Sigmoid colon (tissue), 7 donors: ENCODE measurements at places on chromosomes 12 and 14. TPM values are rescaled to one million over a fixed set of nuclear protein-coding genes. Genes with fewer than 3 reads are reported as not detected.

DNA sequence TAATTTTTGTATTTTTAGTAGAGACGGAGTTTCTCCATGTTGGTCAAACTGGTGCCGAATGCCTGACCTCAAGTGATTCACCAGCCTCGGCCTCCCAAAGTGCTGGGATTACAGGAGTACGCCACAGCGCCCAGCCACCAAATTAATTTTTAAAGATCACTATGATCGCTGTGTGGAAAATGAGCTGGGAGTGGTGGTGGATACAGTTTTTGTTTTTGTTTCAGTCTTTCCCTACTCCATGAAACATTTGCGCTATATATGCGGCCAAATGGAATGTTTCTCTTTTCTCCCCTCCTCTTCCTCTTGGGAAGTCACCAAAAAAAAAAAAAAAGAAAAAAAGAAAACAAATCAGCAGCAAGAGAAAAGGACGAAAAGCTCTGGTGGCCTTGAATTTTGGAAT, 20.8 kb upstream of the P2RX4 start:
- H3K27me3 ChIP-seq, result no peaks in the 10 kb centered on the region
- H3K36me3 ChIP-seq, result peaks cover 10% of the 10 kb centered on the region
- no peak overlapping the region for H3K27ac ChIP-seq
- H3K4me1 ChIP-seq, result no peaks in the 10 kb centered on the region

- DNase-seq, result peak; percentile 68
- peak overlapping the region; percentile 81 for H3K27ac ChIP-seq
- H3K4me3 ChIP-seq, result peak overlapping the region; percentile 72
These were observed 494 bp downstream of the TMTC3 start for GRCh38 chr12:88142610-88142991.

GRCh38 chr14:71005076-71005475, 97.8 kb downstream of the PCNX1 start:
- peaks cover 9% of the 10 kb centered on the region for H3K36me3 ChIP-seq
- no peak overlapping the region for H3K27ac ChIP-seq
- no peak for DNase-seq
- H3K27me3 ChIP-seq, result no peaks in the 10 kb centered on the region
- no peak overlapping the region for H3K4me3 ChIP-seq
- H3K4me1 ChIP-seq, result peaks cover 4% of the 10 kb centered on the region

- H3K27ac ChIP-seq, result no peak overlapping the region
- no peak for DNase-seq
- H3K36me3 ChIP-seq, result no peaks in the 10 kb centered on the region
- no peak overlapping the region for H3K4me3 ChIP-seq
- H3K4me1 ChIP-seq, result no peaks in the 10 kb centered on the region
These were observed 13.2 kb upstream of the MAP4K5 start for GRCh38 chr14:50545618-50546017.

DNA sequence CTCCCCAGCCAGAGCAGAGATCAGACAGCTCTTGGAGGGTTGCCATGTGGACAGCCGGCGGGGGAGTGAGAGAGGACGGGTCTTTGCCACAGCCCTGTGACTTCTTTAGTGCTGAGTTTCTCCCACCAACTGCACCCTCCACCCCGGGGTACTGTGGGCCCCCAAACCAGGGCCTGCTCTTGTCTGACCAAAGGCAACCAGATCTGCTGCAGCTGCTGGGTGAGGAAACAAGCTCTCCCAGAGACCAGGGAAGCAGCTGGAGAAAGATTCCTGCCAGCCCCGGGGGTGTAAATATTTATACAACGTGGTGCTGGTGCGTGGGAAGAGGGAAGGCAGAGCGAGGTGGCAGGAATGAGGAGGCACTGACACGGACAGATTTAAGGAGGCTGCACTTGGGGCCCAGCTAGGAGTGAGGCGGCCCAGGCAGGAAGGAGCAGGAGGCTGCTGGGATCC, 14.3 kb upstream of the ZFP36L1 start:
- no peak overlapping the region for H3K4me3 ChIP-seq
- no peaks in the 10 kb centered on the region for H3K36me3 ChIP-seq
- peaks cover 49% of the 10 kb centered on the region for H3K4me1 ChIP-seq
- peak; percentile 92 for DNase-seq

The ZNF385A gene
- polyA plus RNA-seq, result 7.0 TPM

DNA sequence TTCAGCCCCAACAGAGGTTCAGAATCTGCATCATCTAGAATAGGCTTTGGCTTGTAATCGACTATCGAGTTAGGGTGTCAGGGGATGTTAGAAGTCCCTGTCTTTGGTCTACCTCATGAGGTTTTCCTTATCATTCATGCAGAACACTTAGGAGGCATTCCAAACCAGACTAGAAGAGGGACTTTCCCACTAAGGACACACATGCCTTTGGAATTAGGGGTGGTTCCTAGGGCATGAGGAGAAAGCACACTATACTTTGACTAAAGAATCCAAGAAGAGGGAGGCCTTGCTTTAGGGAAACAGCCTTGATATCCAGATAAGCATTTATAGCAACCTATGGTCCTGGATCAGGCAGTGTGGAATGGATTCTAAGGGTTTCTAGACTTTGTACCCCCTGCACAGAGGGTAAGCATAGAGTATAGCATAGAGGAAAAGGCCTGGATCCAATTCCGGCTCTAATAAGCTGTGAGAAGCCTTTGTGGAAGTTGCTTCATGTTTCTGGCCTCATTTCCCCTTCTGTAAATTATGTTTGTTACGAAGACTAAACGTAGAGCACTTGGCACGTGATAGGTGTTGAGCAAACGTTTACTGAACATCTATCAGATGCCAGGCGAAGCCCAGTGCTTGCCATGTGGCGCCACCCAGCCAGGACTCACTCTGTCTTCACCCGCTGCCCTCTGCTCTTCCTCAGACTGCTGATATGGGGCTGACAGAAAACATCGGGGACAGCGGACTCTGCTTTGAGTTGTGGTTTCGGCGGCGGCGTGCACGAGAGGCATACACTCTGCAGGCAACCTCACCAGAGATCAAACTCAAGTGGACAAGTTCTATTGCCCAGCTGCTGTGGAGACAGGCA, 13.2 kb downstream of the ZNF219 start:
- peaks cover 33% of the 10 kb centered on the region for H3K36me3 ChIP-seq
- H3K27ac ChIP-seq, result peak overlapping the region; percentile 41
- no peak overlapping the region for H3K4me3 ChIP-seq
- peak; percentile 84 for DNase-seq
- H3K4me1 ChIP-seq, result peaks cover 24% of the 10 kb centered on the region

The ALX1 gene
- polyA plus RNA-seq, result not detected

DNA sequence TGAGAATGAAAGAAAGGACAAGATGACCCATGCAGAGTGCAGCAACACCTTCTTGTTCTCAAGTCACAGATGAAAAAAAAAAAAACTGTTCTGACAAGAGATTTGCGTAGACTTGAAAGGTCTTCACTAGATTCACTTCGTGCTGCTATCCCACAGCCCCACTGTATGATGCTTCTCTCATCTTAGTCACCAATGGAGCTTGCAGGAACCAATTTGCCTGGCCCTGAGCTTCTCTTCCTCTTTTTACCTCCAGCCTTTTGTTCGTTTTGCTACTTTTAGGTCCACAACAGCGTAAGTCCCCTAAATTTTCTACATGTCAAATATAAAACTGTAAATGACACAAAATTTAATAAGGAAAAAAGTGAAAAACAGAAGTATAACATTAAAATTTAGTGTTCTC, 107.9 kb upstream of the NAP1L1 start:
- H3K4me1 ChIP-seq, result no peaks in the 10 kb centered on the region
- no peak overlapping the region for H3K27ac ChIP-seq
- H3K4me3 ChIP-seq, result no peak overlapping the region
- H3K36me3 ChIP-seq, result no peaks in the 10 kb centered on the region
- H3K27me3 ChIP-seq, result no peaks in the 10 kb centered on the region

DNA sequence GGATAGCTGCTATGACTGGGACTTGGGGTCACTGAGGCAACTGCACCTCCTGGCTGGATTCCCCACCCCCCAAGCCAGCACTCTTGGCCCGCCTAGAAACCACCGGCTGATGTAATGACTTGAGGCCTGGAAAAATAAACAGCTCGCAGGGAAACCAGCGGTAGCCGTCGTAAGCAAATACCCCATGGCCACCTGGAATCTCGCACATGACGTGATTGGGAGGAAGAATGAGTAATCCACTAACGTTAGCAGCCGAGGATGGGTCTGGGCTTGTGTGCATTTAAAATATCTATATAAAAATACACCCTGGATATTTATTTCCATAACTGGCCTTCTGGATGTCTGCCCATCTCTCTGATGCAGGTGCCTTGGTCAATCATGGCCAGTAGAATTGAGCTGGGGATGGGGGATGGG, 120.1 kb downstream of the SMOC1 start:
- no peaks in the 10 kb centered on the region for H3K27me3 ChIP-seq
- no peaks in the 10 kb centered on the region for H3K4me1 ChIP-seq
- DNase-seq, result no peak
- no peak overlapping the region for H3K4me3 ChIP-seq

DNA sequence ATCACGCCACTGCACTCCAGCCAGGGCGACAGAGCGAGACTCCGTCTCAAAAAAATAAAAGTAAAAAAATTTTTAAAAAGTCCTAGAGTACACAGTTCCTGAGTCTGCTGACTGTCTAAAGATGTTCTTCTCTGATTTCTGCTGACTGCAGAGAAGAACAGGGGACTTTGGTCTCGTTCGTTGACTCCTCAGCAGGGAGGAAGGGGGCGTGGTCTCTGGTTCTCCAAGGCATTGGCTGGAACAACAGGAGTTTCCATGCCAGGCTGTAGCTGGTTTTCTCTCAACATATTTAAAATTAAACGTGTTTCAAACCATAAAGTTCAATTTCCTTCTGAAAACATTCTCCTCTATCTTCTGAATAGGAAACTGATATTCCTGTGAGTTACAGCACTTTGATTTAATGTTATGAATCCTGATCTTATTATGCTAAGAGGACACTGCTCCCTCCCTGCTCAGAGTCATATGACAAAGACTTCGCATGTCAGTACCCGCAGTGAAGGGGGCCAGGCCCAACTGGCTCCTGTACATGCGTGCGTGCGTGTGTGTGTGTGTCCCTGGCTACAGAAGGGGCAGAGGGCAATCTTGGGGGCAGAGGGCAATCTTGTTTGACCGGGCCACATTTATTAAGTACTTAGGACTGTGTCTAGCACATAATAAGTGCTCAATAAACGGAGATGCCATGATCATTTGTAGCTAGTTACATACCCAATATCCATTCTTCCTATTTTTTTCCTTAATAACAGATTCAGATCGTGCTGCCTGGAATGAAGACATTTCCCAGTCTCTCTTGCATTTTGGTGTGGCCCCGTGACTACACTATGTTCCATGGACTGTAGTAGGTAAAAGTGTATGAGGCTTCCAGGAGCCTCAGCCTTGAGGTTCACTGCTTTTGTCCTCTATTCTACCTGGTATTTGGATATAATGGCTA, 16.5 kb upstream of the HNF1A start:
- no peak overlapping the region for H3K4me3 ChIP-seq
- no peak overlapping the region for H3K27ac ChIP-seq
- DNase-seq, result no peak

DNA sequence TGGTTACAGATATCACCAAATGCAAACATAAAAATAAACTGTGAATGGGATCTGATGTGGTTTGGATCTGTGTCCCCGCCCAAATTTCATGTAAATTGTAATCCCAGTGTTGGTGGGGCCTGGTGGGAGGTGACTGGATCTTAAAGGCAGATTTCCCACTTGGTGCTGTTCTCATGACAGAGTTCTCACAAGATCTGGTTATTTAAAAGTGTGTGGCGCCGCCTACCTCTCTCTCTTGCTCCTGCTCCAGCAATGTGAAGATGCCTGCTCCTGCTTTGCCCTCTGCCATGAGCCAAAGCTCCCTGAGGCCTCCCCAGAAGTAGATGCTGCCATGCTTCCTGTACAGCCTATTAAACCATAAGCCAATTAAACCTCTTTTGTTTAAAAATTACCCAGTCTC, 47.8 kb downstream of the SLC25A21 start:
- no peaks in the 10 kb centered on the region for H3K27me3 ChIP-seq
- H3K27ac ChIP-seq, result no peak overlapping the region
- no peaks in the 10 kb centered on the region for H3K36me3 ChIP-seq
- no peaks in the 10 kb centered on the region for H3K4me1 ChIP-seq
- H3K4me3 ChIP-seq, result no peak overlapping the region
- no peak for DNase-seq

- DNase-seq, result no peak
- H3K4me3 ChIP-seq, result no peak overlapping the region
- no peaks in the 10 kb centered on the region for H3K27me3 ChIP-seq
- no peaks in the 10 kb centered on the region for H3K36me3 ChIP-seq
These were observed 183.3 kb downstream of the CCDC59 start for GRCh38 chr12:82174936-82175335.

DNA sequence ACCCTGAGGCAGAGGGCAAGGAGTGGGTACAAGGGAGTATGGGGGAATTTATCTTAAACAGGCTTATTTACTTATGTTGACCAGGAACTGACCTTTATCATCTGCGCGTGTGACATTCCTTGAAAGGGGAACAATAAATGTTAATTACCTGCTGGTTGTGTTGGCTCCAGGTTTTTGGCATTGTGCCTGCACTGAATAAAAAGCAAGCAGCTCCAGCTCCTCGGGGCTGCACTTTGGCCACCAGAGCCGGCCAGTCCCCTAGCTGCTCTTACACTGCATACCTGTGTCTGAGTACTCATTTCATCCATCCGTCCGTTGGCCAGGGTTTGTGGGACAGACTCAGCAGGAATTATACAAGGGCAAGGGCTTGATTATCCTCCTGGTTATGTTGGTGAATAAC, 68.8 kb upstream of the GTF2A1 start:
- H3K36me3 ChIP-seq, result no peaks in the 10 kb centered on the region
- no peak overlapping the region for H3K27ac ChIP-seq
- H3K4me3 ChIP-seq, result no peak overlapping the region
- no peaks in the 10 kb centered on the region for H3K4me1 ChIP-seq
- no peak for DNase-seq

The MRPL51 gene
- polyA plus RNA-seq, result 119 TPM

- H3K36me3 ChIP-seq, result no peaks in the 10 kb centered on the region
- H3K4me1 ChIP-seq, result no peaks in the 10 kb centered on the region
- DNase-seq, result no peak
- no peak overlapping the region for H3K27ac ChIP-seq
- H3K27me3 ChIP-seq, result no peaks in the 10 kb centered on the region
These were observed 18.7 kb downstream of the HELB start for GRCh38 chr12:66320996-66321395.

- H3K4me3 ChIP-seq, result no peak overlapping the region
- no peaks in the 10 kb centered on the region for H3K36me3 ChIP-seq
- DNase-seq, result no peak
- no peak overlapping the region for H3K27ac ChIP-seq
- no peaks in the 10 kb centered on the region for H3K27me3 ChIP-seq
These were observed 378.9 kb downstream of the RGS6 start for GRCh38 chr14:72311116-72311515.

DNA sequence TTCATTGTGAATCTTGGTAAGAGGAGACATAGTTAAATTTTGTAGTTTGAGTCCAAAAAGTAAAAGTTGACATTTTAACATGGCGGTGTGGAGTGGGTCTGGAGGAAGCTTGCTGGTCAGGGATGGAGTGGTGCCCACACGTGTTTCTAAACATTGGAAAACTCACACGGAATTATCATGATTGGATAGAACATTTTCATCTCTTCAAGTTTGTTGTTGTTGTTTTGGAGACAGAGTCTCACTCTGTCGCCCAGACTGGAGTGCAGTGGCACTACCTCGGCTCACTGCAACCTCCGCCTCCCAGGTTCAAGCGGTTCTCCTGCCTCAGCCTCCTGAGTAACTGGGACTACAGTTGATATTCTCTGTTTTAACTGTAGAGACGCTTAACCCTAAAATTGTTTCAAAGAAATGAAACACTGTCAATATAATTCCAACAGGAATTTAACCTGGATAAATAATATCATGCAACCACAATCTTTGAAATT, 502 bp upstream of the MBIP start:
- DNase-seq, result no peak
- no peaks in the 10 kb centered on the region for H3K27me3 ChIP-seq
- peak overlapping the region; percentile 91 for H3K4me3 ChIP-seq
- peak overlapping the region; percentile 79 for H3K27ac ChIP-seq

GRCh38 chr12:96985515-96986362, 78.7 kb downstream of the NEDD1 start:
- peaks cover 17% of the 10 kb centered on the region for H3K27me3 ChIP-seq
- DNase-seq, result no peak
- peaks cover 12% of the 10 kb centered on the region for H3K4me1 ChIP-seq
- no peak overlapping the region for H3K27ac ChIP-seq
- no peaks in the 10 kb centered on the region for H3K36me3 ChIP-seq
